ENCODE measurements at places on chromosomes 5 and 9.

DNA sequence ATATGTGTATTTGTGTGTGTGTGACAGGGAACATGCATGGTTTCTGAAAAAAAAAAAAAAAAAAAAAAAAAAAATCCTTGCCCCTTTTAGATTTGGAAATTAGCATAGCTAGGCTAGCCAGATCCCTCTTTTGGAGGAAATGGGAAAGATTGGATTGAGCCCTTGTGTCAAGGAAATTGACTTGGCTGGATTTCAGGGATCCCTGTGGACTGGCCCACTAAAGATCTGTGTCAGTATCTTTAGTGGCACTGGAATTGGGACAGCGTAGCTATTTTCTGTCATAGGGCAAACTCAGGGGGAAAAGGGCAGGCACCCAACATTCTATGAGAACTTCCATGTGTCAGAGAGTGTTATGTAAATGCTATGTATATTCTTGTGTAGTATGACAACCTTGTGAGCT is 35.4 kb downstream of the SH3GL2 start:
- no peak for DNase-seq

- no peak for DNase-seq
Observed at GRCh38 chr9:108779551-108780325, 76.0 kb downstream of the ACTL7B start.

GRCh38 chr9:88458716-88459465 is 70.6 kb downstream of the SPIN1 start:
- DNase-seq, result no peak

DNA sequence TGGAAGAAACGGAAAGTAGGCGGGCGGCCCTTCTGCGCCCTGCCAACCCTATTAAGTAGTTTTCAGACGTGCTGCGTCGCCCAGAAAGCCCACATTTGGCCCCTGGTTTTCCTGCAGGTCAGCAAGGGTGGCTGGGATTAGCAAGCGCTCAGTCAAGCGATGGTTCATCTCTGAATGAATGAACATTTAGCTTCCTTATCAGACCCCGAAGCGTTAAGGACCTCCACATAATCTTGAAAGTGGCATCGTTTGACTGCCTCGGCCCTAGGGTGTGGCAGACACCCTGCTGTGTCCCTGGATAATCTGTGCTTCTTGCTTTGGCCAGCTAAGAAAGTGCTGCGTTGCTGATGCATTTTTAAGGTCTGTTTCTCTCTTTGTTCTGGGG is 684 bp downstream of the TOR1B start:
- no peak for DNase-seq

DNA sequence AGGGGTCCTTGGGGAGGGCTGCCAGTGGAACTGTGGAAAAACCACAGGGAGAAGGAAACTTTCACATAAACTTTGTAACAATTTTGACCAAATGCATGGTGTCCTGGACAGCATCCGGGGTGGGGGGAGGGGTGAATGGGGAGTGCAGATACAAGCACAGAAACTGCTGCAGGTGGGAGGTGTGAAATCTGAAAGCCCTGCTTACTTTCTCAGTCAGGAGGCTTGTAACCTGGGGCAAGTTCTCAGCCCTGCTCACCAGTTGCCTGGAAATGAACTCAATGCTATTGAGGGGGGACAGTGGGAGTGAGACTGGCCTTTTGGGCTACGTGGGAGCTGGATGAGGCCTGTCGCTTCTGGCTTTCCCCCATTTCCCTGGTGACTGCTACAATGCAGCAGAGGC is 694.5 kb upstream of the ZNF608 start:
- DNase-seq, result no peak

DNA sequence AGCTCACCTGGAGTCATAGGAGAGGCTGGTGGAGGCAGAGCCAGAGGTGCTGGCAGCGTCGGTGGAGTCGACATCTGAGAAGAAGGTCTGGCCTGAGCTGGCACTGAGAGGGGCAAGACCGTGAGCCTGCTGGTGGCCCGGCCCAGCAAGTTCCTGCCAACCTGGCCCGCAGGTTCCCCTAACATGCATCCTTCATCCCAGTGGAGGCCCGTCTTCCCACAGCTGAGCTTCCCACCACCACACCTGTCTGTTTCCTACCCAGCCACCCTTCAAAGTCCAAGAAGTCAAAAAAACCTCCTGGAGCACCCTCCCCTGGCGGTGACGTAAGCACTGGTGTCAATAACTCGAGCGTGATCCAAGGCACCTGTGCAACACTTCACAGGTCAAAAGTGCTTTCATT is 16.9 kb downstream of the PHF19 start:
- no peak for DNase-seq

DNA sequence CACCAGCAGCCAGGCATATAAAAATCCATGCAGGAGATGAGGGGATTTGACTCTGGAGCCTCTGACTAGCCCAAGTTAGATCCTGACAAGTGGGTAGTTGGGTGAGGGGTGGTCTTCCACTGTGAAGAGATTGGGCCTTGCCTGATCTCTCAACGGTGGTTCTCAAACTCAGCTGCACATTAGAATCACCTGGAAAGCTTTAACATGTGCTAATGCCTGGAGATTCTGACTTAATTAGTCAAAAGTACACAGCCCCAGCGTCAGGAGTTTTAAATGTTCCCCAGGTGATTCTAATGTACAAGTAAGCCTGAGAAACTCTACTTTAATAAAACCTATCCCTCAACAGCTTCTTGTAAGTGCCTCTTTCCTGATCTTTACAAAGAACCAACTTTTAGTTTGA is 57.5 kb downstream of the GCNT4 start:
- no peak for DNase-seq

GRCh38 chr9:16090907-16091629 is 538.2 kb downstream of the CCDC171 start:
- no peak for DNase-seq

- no peak for DNase-seq
Observed at GRCh38 chr5:2387250-2387633, 364.2 kb downstream of the IRX2 start.

DNA sequence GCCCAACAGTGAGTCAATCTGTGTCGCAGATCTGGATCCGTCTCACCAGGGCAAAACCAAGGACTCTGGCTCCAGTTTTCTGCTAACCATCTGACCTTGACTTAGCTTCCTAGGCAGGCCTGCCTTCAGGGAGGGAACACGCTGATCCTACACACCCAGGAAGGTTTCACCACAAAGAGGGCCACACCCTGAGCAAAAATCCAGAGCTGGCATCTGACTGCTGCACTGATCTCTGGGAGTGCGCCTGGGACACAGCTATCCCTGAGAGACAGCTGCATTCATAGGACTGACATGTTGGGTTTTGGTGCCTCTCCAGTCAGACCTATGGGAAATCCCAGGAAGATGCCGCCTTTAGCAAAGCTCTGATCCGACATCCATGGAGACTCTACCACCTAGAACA is 47.5 kb downstream of the CDK5RAP2 start:
- no peak for DNase-seq

DNA sequence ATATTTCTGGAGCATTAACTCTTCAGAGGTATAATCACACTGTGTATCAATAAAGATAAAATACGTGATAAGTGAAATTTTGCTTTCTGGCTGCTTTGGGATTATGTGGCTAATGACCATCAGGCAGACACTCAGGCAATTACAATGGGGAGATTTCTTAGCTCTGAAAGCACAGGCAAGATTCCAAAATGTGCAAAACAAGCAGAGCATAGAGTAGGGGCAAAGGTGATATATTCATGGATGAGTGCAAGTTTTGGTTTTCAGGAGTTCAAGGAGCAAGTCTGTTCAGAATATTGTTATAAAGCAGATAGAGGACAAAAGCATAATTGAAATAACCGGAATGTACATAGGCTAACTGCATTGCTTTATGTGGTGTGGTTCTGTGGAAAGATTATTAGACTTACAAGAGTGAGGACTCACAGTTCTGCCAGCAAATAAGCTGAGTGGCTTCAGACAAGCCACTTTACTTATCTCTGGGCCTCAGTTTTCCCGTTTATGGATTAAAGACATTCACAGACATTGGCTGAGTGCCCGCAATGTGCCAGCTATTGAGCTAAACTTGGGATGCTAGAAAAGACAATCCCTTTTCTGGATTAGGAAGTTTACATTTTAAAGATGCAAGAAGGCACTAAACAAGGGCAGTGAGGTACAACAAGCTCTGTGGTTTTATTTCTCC is 945.6 kb upstream of the ARRDC3 start:
- no peak for DNase-seq

DNA sequence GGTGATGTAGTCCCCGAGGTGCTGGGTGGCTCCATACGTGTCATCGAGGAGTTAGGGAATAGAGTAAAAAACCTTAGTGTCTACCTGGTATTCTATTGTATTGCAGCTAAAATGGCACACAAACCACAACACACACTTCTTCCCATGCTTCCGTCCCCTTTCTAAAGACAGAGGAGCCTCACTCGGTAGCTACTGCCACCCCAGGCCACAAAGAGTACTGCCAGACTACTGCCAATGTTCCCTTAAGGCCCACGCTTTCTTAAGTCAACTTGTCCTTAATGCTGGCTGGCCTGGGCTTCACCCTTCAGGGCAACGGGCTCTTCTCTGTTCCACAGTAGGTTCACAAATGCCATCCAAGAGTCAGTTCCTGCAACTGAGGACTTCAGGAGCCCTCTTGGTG is 673.0 kb downstream of the ELAVL2 start:
- DNase-seq, result no peak

DNA sequence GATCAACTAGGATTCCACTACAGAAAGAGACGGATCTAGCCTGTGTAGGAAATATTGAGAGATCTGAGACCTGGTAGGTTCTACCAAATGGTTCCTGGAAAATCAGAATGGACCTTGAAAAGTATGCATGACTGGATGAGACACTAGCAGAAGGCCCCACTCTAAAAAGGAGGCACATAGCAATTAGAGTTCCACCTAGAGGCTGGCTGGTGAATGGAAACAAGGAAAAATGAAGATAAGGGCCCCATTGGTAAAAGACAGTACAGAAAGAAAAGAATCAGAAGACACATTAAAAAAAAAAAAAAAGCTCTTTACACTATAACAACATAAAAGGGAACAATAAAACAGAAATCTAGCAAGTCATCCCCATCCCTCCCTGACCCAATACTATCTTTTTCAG is 518.5 kb downstream of the NR2F1-AS1 start:
- no peak for DNase-seq

DNA sequence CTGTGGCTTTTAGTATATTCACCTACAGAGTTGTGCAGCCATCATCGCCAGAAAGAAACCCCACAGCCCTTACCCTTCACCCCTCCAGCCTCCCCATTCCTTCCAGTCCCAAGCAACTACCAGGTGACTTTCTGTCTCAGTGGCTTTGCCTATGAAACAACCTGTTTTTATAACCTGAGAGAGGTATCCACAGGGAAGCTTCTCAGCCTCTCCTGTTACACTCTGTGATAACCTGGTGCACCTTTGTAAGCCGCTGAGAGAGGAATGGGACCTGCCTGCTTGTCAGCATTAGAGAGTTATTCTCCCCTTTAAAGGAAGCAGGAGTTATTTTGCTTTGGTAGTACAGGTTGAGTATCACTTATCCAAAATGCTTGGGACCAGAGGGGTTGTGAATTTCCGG is 93.6 kb downstream of the TRIO start:
- no peak for DNase-seq

GRCh38 chr5:8184455-8185063 is 315.6 kb downstream of the MTRR start:
- peak; percentile 42 for DNase-seq

- no peak for DNase-seq
Observed at GRCh38 chr5:97847920-97848631, 665.0 kb upstream of the RIOK2 start.

DNA sequence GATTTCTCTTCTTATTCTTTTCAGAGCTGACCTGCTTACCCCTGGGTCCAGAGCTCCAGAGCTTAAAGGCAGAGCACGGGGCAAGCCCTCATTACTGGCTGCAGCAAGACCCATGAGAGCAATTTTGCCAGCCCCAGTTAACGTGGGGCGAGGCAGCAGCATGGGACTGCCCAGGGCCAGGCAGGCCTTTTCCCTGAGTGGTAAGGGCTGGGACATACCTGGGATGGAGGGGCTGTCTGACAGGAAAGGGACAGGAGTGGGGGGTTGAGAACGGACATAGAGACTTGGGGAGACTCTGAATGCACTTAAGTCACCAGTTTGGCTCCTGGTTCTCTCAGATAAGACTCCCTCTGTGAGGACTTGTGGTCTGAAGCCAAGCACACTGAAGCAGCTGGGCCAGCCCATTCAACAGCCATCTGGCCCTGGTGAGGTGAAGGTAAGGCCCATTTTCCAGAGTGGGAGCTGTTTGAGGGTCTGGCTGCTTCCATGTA is 26.2 kb downstream of the HMGXB3 start:
- DNase-seq, result no peak

DNA sequence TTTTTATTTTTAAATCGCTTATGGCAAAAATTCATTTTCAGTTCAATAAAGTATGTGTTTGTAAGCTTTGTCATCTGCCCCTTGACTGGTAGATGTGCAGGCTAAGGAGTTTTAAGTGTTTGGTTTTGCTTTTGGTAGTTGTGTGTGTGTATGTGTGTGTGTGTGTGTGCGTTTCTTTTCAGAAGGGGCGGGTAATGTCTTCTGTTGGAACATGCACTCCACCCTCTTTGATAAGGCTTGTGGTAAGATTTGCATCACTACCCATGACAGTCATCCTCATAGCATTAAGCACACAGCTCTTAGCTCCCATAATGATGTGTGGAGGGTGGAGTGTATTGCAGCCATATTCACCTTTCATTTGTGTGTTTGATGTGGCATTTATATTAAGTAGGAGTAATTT is 92.1 kb upstream of the FSD1L start:
- no peak for DNase-seq

DNA sequence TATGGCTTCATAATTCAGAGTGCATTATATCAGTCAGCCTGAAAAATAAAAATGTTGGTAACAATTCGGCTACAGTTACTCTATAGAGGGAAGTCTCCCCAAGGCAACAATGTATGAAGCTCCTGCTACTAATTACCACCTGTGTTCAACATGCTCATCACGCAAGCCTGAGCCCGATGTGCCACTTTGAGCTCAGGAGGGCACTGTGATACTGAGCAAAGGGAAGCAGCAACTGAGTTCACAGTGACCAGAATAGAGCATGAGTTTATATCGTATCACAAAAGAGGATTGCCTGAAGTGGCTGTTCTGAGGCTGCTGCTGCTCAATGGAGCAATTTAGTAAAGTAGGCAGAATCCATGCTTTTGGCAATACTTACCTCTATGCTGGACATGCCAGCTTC is 202.0 kb upstream of the HAPLN1 start:
- no peak for DNase-seq

DNA sequence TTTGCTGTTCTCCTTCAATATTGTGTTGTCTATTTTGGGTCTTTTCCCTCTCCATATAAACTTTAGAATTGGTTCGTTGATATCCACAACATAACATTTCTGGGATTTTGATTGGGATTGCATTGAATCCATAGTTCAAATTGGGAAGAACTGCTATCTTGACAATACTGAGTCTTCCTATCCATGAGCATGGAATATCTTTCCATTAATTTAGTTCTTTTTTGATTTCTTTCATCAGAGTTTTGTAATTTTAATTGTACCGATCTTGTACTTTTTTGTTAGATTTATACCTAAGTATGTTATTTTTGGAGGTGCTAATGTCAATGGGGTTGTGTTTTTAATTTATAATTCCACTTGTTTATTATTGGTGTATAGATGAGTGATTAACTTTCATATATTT is 135.1 kb downstream of the NR3C1 start:
- no peak for DNase-seq

GRCh38 chr5:150310246-150310645 is 7.5 kb upstream of the ARSI start:
- DNase-seq, result no peak

Measured in Panc1 (cell line).